ENCODE measurements at places on chromosomes 2 and 18.

DNA sequence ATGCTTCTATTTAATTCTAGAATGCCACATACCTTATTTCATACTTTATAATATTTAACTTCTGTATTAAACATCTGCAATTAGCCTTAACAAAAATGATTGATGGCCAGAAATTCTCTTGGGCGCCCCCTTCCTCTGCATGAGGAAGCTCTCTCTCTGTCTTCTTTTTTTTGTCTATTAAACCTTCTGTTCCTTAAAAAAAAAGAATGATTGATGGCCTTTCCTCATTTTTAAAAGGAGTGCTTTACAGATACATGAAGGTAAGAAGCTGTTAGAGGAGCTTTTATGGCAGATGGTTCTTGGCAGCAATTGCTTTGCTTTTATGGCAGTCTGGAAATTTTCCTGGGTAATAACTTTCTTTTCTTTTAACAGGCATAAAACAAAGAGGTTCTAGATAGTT lies 526.9 kb downstream of the SLC4A3 start:
- no peak for DNase-seq

DNA sequence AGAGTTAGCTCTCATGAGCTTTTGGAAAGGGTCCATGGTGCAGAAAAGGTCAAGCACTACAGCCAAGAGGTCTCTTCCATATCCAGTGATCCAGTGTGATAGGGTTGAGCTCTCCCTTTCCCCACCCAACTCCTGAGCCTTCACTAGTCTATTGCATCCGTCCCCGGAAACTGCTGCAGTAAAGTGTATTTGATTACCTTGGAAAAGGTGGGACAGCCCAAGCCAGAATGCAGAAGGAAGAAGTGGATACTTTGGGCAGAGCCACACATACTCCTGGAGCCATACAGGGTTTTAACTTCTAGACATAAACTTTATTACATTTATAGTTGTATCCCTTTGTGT lies 3.6 kb downstream of the PNKD start:
- DNase-seq, result no peak

DNA sequence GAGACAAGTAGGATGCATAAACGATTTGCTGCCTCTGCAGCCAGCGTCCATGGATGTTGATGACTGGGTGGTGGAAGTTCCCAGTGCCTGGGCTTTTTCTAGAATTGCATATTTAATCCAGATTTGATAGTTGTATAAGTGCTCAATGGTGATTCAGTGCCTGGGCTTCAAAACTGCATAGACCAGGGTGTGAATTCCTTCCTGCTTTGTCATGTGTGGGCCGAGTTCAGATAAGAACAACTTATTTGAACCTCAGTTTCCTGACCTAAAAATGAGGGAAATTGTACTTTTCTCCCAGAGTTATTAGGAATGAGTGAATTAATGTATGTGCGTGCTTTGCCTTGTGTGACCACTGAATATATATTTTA lies 154.6 kb downstream of the WDSUB1 start:
- no peak for DNase-seq

DNA sequence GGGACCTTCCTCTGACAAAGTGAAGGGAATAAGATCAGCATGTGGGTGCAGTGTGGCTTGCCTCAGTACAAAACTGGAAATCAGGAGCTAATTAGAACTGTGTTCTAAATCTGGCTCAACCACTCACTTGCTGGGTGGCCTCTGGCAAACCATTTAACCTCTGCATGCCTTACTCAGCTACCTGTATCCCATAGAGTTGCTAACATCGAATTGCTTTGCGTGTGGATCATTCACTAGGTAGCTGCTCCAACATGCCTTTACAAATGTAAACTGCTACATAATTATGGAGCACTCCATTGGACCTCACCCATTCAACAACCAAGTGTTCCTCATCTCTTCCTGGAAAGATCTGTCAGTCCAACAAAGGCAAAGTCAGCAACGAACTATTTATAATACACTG lies 19.0 kb downstream of the PLEKHM3 start:
- DNase-seq, result no peak

DNA sequence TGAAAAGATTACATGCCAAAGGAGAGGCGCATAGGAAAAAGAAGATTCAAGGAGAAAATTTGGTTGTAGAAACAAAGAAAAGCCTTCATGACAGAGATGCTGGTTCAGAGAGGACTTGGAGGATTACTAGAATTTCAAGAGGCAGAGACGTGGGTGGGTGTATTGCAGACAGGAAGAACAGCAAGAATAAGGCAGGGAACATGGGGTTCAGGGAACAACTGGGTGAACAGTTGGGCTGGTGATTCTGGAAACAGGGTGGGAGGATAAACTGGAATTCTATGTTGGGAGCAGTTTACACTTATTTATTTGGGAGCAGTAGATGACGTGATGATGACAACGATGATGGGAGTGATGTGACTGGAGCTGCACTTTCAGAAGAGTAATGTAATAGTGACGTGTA lies 18.4 kb upstream of the GMCL1 start:
- no peak for DNase-seq

GRCh38 chr2:240125742-240126141 lies 10.4 kb downstream of the COPS9 start:
- DNase-seq, result no peak

GRCh38 chr2:193276069-193276468 lies 1081.3 kb upstream of the TMEFF2 start:
- no peak for DNase-seq

DNA sequence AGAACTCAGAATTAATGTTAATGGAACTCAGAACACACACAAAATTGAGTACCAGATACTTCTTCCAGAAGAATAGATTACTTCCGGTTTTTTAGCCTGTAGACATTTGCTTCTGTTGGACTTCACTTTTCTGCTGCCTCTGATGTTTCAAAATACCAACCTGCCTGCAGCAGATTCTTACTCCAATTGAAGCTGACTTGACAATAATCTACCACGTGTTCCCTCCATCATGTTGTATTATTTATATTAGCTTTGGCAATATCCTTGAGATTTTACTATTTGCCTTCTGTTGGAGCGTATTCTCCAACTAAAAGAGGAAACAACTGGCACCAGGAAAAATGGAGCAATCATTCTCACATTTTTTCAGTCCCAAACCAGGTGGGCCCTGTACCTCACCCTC lies 3.1 kb upstream of the GORASP2 start:
- no peak for DNase-seq

- peak; percentile 77 for DNase-seq
Observed at GRCh38 chr2:162318328-162319180, at the start of gene IFIH1. TSS of gene IFIH1 (minus strand) at chr2:162318684. CDS start at chr2:162318307, 377 bp downstream.

DNA sequence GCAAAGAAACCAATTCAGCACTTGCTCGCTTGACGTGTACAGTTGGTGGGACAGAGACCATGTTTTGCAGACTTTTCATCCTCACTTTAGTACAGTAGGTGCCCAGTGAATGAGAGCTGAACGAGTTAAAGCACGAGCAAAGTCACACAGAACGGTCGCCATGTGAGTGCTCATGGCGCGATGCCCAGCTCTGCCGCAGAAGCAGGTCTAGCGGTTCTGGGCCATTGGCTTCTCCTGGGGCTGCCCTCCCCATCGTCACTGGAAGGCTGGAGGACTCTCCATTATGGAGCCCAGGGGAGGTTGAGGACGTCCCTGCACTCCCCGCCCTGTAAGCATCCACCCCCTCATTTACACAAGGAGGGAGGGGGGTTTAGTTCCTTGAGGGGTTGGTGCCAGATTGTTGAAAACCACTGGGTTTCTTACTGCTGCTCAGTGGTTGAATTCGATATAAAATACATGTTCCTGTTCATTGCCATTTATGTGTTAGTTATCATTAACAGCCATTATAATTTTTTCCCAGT lies 24.9 kb downstream of the PTGR3 start:
- DNase-seq, result no peak

DNA sequence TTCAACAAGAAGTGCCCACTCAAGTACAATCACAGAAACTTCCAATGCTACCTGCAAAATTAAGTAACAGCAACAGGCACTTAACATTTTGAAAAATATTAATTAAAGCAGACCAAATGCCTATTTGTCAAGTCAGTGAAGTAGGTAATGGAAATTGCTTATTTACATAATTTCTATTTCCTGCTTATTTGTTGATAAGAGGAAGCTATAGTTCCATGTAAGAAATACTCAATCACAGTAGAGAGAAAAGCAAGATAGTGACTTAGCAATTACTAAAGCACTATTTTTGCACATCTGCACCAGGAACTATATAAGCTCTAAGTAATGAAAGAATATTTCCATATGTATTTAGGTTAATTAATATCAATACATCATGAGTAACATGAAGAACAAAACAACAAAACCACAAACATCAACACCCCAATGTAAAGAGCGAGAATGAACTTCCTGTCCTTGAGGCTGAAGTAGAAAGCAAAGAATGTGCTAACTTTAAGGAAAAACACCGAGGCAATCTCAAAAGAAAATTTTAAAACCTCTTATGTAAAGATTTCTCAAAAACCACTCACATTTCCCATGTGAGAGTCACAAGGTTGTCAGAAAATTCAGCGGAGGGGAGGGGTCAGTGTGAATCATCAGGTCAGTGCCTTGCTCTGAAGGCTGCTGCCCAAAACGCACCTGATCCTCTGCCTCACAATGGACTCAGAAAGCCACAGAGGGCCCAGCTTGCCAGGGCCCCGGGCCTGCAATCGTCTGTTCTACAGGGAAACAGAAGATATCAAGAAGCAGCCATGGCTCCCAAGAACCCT lies 12.5 kb downstream of the NPC1 start:
- no peak for DNase-seq

DNA sequence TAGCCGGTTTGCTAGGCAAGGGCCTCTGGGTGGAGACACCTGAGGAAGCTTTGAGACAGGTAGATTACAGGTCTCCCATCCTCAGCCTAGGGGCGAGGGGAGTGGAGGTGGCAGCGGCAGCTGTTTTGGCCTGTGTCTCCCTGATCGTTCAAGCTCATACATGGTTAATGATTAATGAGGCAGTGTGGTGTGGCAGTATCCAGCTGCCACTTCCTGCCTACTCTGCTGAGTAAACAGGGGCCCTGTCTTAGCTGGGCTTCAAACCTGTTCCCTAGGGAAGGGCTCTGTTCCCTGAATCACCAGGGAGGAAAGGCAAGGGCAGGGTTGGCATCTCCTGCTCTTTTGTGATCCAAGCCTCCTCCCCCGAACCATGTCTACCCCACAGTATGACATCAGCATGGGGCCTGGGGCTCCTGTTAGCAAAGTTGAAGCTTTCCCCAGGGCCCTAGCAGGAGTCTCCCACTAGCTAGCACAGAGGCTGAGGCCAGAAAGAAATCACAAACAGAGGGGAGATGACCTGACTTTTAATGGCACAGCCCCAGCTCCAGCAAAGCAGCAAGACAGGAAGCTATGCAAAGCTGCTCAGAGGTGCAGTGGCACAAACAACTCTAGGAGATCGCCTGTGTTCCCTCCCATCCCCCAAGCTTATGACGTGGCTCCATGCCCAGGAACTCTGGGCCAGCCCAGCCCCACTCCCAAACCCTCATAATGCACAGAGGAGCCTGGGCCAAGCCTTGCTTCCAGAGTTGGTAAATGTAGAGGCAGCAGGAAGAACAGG lies 3.7 kb upstream of the TUBA4B start:
- DNase-seq, result peak; percentile 61

- peak; percentile 39 for DNase-seq
Observed at GRCh38 chr18:26813043-26813442, 52.5 kb downstream of the AQP4 start.

GRCh38 chr2:208479342-208479741 lies 72.8 kb downstream of the PTH2R start:
- DNase-seq, result no peak

GRCh38 chr18:41761333-41762018 lies 193.6 kb upstream of the PIK3C3 start:
- no peak for DNase-seq

DNA sequence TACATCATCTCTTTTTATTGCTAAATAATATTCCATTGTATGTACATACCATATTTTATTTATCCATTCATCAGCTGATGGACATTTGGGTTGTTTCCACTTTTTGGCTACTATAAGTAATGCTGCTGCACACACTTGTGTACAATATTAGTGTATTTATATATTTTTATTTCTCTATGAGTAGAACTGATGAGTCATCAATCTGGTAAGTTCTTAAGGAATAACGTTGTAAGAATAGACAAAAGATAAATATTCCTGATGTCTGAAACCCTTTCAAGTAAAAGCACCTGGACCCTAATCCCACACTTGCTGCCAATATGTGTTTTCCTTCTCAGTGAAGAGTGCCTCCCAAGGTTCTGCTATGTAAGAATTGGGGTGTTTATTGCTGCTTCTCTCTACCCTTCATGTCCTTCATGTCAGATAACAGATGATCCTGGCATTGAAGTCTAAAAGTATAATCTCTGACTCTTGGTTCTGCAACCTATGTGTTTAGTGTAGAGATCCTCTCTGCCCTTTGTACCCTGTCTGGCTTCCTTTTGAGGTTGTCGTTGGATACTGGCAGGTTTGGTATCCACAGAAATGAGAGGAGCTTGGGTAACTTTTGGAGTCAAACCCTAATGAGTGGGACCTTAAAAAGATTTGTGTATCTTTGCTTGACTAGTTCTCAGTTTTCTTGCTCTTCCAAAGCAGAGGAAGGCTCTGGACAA lies 293.0 kb upstream of the EPC2 start:
- no peak for DNase-seq

DNA sequence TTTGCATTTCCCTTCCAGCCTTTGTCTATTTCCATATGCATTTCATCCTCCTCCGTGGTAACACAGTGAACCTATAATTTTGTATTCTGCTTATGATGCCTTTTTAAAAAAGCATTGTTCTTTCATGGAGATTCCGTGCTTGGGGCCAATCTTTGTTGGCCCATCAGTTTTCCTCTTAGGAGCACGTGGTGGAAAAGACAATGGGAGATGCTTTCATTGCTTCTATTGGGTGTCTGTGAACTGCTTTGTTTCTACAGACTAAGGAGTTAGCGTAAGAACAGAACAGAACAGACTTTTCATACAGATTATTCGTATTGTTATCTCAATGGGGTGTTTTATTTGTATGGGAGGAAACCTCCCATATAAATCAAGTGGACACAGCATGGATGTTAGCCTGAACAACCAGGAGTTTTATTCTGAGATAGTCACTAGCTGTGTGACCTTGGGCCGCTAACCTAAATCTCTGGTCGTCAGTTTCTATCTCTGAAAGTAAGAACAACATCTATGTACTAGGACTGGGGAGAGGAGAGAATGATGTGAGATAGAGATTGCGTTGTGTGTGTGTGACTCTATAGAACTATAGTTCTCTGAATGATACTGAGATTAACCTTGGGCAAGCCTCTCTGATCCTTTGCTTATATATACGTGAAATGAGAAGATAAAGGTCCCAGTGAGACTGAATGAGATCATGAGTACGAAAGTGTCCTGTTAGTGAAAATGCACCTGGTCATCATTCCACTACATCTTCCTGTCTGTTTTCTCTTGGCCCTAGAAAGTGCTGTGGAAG lies 22.9 kb upstream of the YWHAQ start:
- DNase-seq, result no peak

DNA sequence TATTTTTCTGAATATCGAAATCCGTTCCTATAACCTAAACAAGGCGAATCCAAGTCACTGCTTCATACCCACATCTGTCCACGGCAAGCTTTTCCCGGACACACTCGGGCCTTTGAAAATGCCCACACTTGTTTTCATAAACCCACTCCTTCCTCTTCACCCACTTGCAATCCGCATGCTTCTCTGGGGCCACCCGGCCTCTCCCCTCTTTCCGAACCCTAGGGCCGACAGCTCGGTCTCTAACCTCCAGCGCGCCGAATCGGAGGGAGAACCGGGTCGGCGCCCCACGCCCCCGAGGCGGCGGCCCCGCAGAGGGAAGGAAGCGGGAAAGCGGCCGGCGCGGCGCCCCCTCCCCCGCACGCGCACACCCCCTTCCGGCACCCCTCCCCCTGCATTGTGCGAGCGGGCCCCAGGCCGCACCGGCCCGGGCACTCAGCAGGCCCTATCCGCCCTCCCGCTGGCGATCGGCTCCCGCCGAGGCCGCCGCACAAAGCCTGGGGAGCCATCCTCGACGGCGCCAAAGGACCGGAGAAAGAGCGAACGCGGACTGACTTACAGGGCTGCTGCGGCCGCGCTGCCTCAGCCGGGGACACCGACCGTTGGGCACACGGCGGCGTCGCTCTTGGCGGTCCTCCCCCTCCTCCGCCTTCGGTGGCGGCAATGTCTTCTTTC lies 467 bp downstream of the PUM2 start:
- peak; percentile 97 for DNase-seq

Measured in right kidney (tissue), 9 donors.